ENCODE measurements at places on chromosomes 2 and 18.

DNA sequence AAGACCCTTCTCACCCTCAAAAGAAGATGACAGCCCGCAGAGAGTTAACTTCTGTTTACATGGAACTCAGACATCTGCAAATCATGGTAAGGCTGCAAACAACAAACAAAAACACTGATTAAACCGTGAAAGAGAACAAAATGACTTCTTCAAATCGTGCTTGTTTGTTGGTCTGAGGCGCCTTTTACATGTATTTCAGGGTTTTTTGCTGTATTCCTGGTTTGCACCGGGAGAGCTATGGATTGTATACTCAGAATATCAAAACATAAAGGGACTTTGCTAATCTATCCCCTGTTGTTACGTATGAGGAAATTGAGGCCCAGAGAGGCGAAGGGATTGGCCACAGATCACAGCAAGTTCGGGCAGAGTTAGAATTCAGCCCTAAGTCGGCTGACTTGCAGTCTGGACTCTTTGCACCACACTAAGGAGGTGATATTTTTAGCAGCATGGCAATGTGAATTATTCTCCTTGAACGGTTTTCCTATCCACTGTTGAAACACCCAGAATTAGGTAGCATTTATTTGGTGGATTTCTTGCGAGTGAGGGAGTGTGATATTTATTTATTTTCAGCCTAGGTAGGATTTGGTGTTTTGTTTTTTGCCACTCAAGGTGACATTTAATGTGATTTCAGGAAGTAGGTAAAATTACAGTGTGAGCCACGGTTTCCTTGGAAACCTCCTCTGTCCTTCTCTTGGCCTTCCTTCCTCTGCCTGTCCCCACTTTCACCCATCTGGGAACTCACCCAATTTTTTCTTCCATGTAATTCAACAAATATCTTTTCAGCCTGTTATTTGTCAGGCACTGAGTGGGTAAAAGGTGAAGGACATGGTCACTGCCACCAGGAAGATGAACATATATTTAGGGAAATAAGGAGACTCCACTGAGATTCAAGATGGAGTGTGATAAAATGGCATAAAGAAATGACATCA lies 980 bp upstream of the PDE6D start:
- peak; percentile 49 for DNase-seq

- DNase-seq, result no peak
Measured at GRCh38 chr2:133266926-133267590, 301.2 kb downstream of the NCKAP5 start.

- no peak for DNase-seq
Measured at GRCh38 chr18:76145521-76146376, 349.3 kb downstream of the ZNF516 start.

DNA sequence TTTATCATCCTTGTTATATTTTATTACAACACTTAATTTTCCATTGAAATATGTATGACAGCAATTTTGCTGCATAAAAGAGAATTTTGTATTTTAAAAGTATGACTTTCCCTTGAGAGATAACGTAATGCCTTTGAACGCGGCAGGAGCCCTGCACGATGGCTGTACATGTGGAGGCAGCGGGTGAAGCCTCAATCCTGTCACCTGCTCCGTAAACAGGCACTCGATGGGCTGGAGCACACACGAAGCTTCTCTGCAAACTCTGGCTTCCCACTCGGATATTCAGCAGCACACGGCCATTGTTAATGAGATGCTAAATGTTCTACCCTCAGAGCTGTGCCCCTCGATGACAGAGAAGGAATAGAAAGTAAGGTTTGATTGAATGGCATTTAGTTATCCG lies 184.4 kb downstream of the RTP5 start:
- DNase-seq, result no peak

DNA sequence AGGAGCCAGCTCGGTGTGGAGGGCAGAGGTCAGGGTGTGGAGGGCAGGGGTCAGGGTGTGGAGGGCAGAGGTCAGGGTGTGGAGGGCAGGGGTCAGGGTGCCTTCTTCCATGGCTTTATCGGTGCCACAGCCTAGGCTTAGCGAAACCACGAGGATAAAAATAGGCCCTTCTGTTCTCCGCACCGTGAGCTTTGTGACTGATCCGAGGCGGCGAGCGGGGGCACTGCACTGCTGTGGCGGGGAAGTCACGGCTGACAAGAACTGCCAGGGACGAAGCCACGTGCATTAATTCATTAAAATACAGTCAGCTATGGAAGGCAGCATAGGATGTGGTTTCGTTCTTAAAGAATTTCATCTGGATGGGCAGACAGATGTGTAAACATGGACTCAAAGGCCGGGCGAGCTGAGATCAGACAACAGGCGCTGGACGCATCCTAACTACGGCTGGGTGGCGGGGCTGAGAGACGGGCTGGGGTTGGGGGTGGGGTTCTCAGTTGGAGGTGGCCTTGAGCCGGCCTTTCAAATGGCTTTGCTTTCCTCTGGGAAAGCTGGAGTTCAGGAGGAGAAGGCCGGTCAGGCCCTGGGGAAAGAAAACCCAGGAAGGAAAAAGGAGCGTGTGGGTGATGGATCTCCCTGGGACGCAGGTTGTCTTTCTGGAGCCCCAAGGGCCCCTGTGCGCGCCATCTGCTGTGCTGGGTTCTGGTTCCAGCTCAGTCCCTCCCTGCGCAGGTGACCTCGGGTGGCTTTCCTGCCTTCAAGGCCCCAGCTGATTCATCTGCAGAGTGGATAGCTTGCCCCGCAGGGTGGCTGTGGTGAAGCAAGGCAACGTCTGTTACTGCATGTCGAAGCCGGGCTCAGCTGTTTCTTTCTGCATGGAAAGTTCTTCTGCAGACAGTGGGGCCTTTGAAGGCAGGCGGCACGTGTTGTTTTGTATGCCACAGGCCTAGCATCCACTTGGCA lies 958 bp upstream of the ALLC start:
- DNase-seq, result no peak

- DNase-seq, result no peak
Measured at GRCh38 chr18:22285361-22286140, 116.2 kb downstream of the GATA6 start.

DNA sequence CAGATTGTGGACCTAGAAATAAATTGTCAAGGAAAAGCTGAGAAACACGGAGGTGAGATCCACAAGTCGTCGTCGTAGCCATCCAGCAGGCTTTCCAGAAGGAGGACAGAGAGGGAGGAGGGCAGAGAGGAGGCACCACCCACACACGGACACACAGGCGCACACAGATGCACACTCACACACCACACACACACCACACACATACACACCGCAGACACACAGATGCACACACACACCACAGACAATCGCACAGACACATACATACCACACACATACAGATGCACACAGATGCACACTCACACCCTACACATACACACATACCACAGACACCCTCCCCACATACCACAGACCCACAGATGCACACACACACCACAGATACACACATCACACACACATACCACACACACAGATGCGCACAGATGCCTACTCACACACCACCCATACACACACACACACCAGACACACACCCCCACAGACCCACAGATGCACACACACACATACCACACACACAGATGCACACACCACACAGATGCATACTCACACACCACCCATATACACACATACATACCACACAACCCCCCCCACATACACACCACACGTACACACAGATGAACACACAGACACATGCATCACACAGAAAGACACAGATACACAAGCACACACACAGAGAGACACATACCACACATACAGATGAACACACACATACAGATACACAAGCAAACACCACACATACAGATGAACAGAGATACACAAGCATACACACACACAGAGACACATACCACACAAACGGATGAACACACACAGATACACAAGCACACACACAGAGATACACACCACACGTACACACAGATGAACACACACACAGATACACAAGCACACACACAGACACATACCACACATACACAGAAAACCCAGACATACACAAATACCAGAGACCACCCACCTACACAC lies 12.7 kb upstream of the BOK start:
- DNase-seq, result no peak

DNA sequence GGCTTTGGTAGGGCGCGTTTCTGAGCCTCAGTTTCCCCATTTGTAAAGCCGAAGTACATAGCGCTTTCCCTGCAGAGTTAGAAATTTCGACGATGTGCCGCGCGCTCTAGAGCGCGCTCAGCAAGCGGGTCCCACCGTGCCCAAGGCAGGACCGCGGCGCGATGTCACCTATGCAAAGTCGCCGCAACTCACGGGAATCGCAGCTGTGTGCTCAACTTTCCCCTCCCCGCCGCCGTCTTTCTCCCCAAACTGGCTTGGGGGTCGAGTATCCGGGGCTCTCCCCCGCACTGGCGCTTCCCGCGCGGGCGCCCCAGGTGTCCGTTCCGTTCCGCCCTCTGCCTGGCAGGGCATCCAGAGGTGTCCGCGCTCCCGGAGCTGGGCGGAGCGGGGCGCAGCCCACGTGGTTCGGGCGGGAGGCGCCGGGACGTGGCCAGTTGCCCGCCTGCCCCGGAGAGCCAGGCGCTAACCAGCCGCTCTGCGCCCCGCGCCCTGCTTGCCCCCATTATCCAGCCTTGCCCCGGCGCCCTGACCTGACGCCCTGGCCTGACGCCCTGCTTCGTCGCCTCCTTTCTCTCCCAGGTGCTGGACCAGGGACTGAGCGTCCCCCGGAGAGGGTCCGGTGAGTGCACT lies at the start of gene MLPH:
Gene MLPH, plus strand, starts transcription at position 433 of the 630 bp plus-strand sequence. CDS start 6,176 bp downstream, outside the sequence.
- peak; percentile 72 for DNase-seq

DNA sequence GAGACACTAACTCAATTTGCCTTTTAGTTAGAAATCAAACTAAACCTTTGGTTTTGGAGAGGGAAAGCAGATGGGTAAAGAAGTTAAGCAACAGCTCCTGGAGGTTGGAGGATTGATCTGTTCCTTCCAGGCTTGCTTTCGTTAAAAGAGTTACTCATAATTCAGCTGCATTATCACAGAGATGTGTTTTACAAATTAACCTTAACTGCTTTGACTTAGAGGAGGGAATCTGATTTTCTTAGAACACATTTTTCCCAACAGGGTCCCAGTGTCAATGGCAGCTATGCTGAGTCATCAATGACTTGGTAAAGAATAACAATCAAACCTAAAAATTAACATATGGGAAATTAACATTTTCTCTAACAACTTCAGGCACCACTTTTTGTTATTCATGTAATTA lies 113.4 kb downstream of the COPS8 start:
- no peak for DNase-seq

DNA sequence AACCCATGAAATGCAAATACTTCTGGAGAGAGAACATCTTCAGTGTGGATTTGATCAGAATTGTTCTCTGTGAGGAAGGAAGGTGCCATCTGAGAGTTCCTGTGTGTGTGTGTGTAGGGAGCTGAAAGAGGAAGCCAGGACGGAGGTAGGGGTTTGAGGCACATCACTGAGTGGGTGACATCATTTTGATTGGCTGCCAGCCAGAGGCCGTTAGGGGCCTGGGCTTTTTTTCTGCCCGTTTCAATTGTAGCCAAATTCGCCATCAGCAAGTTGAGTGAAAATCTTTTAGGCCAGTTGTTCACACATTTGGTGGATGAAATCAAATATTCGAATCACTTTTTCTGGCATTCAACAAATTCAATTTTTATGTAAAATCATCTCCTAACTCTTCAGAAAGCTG lies 48.9 kb downstream of the TSN start:
- no peak for DNase-seq
